ENCODE measurements at places on chromosomes 12 and 14. TPM values are rescaled to one million over a fixed set of nuclear protein-coding genes. Genes with fewer than 3 reads are reported as not detected.
A peak's percentile ranks its signal among the peaks of the same experiment; 100 is the strongest.

The EFS gene
- 19.4 TPM for total RNA-seq

DNA sequence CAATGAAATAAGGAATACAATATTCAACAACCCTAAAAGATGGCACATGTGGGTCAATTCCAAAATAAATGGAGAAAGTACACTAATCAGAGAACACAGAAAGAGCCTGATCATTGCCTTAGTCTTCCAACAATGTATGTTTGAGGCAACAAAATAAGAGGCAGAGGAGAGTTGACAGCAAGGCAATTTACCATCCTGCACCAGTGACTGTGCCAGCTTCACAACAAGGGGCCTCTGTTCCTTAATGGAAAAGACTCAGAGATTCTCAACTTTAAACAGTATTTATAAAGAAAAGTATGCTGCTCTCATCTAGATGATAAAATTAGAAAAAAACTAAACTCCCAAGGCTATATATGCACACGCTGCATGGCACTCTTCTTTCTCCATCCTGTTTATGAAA, 25.9 kb downstream of the EPS8 start:
- DNase-seq = no peak

DNA sequence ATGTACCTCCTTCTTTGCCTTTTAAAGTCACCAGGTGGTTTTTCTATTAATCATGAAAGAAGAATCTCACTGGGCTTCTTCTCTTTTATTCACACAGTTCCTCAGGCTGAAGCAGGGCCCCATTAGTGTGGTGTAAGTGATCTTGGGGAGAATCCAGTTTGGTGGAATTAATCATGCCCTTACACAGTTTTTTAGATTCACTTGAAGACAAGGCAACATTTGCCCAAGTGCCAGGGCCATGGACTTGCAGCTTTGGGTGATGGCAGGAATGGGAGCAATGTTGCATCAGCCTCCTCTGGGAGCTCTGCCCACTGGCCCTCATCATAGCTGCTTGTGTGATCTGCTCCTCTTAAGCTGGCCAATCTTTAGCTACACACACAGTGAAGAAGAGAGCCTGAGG, 33.8 kb downstream of the KCNK10 start:
- DNase-seq = no peak

DNA sequence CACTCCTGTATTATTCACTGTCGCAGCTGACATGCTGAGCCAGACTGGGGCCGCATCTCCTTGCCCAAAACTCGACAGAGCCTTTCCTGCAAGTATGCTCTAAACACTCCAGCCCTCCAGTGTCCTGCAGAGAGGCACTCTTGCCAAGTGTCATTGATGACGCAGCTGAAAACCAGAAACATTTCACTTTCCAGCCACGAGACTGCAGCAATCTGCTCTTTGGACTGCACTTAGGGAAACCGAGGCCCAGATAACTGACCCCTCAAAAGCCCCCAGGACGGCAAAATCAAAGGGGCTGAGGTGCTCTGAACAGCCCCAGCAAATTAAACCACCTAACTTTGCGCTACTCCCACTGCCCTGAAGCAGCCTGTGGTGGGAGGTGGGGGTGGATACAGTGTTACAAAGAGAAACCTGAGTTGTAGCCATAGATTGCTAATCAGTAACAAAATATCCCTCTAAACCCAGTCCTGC, 2.6 kb downstream of the CCDC85C start:
- no peak for DNase-seq

The RXYLT1 gene
- 14.0 TPM for total RNA-seq

DNA sequence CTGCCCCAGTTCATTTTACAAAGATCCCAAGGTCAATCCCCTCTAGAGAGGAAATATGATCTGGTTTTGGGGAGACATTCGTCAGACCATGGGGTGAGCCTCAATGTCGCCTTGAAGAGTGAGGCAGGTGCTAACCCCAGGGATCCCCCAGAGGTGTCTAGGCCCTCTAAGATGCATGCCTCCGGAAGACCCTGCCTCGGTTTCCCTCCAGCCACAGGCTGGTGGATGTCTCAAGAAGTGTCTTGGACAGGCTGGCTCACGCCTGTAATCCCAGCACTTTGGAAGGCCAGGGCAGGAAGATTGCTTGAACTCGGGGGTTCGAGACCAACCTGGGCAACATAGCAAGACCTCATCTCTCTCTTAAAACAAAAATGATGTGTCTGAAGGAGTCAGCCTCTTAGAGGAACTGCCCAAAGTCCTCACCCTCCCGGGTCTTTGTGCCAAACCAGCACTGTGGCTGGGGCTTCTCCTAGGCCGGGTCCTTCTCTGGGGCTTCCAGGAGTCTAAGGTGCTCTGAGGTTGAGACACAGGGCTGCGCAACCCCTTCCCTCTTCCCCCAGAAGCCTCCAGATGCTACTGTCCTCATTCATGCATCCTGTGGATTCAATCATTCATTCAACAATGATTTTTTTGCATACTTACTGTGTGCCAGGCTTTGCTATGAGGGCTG, 24.7 kb upstream of the BEGAIN start:
- peak; percentile 50 for DNase-seq

GRCh38 chr12:9742661-9743060, 9.8 kb upstream of the CLECL1 start:
- DNase-seq = no peak

Measured in posterior vena cava (tissue), 2 donors.